Fibroblast of upper back skin (primary cell): ENCODE measurements at places on chromosomes 6 and 20.

- DNase-seq: peak; percentile 87
These were observed 130.1 kb upstream of the DST start for GRCh38 chr6:56772737-56773184.

DNA sequence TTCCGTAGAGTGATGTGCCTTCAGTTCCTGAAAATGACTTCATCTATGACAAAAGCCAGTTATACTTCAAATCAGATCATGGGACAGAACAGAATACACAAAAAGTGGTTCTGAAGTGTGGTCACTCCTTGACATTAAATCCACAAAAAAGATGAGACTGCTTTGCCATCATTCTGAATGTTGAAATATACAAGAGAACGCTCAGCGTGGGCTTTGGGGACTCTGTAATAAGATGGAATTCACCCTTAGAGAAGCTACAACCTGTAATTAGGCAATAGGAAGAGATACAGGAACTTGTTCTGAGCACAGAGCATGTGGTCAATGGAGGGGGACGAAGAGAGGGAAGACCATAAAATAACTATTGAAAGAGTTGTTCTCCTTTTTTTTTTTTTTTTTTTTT, 184.3 kb downstream of the CARMIL1 start:
- no peak for DNase-seq

DNA sequence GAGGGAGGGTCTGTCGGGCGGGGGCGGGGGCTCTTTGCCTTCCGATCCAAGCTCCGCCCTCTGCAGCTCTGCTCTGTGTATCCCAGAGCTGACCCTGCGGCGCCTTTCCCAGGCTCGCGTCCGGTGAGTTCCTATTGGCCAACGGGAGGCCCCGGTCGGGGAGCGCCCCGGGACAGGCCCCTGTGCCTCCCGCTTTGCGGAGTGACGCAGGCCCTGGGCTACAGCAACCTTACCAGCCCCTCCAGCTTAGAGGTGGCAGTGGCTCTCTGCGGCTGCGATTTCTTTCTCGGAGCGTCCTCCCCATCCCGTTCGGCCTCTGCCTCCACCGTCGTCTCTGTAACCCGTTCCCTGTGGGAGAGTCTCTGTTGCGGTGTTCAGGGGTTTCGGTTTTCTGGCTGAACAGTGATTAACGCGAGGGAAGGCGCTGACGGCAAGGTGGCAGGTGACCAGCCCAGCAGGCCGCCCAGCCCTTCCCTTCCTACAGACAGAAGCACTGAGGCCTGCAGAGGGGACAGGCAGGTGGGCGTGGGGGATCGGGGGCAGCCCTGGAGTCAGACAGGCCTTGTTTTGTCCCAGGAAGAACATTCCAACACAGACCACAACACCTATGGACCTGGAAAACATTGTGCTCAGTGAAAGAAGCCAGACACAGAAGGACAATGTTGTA, 18.1 kb upstream of the CEBPB start:
- peak; percentile 53 for DNase-seq

DNA sequence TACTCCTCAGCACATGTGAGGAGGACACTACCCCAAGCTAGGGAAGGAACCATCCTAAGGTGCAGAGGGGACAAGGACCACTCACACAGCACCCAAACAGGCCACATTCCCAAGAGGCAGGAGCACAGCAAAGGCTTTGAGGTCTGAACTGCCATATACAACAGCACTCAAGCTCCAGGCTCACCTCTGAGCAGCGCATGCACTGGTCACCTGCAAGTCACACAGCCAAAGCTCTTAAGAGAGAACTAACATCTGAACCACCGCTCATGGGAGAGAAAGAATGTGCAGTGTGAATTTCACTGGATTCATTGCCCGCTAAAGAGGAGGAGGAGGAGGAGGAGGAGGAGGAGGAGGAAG, 31.0 kb downstream of the NPEPL1 start:
- no peak for DNase-seq

DNA sequence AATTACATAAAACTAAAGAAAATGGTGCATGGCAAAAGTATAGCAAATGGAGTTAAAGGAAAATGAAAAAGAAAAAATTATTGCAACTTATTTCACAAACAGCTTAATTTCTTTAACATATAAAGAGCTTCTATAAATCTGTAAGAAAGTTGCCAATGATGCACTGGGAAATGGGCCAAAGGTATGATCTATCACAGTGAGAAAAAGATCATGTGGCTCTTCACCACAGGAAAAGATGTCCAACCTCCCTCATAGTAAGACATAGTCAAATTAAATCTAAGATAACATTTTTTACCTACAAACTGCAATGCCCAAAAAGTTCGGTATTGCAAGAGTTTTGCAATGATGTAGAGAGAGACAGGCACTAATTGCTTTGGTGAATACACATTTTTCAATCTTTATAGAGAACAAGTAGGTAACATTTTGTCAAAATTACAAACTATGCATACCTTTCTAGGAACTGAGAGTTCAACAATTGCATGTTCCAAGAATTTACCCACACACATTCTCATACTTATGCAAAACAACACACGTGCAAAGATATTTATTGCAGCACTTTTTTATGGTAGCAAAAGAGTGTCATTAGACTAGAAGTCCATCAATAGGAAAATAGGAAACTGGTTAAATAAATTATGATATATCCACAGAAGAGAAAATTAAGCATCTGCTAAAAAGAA, 372.6 kb downstream of the QKI start:
- DNase-seq: peak; percentile 36

GRCh38 chr6:167030222-167031072, 31.2 kb downstream of the CEP43 start:
- no peak for DNase-seq

DNA sequence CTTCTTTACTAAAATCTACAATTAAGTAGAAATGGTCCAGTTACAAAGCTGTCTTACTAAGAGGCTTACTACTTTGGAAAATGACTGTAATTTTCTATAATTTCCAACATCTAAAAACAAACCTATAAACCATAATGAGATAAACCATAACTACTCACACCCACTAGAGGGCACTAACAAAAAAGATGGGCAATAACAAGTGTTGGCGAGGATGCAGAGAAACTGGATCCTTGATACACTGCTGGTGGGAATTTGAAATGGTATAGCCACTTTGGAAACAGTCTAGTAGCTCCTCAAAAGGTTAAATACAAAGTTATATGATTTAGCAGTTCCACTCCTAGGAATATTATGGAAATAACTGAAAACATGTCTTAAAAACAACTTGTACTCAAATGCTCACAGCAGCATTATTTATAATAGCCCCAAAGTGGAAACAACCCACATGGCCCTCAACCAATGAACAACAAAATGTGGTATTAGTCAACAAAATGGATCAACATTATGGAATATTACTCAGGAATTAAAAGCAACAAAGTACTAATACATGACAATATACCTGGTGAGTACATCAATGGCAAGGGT, 50.6 kb downstream of the GJA10 start:
- no peak for DNase-seq

DNA sequence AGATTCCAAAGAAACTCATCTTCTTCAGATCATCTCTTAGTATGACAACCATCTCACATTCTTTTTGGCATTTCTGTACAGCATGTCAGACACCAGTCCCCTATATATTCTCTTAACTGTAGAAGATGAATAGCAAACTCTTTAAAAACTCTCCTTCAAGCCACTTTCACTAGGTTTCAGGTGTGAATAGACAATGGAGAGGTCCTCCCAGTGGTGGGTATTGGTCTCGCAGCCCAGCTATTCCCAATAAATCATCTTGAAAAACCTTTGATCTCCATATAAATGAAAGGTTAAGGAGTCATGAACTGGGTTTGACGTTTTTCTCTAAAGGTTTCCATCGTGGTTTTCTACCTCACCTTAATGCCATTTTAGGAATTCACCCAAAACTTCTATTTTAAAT, 180.0 kb downstream of the GJA1 start:
- DNase-seq: no peak

DNA sequence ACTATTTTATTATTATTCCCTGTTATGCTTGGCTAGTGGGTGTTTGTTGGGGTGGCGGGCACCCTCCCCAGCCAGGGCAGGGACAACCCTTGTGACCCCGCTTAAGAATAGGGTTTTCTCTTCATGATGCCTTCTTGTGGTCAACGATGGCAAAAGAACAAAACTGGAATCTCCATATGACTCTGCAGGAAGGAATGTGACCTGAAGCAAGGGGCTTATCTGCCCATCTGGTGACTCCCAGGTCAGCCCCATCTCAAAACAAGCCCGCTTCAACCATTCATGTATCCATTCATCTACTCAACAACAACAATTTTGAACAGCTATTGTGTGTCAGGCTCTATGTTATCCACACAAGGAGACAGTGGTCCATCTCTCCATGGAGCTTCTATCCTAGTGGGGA, 30.9 kb upstream of the TGM6 start:
- peak; percentile 2 for DNase-seq

GRCh38 chr6:107524626-107525025, 34.7 kb downstream of the SOBP start:
- no peak for DNase-seq

- DNase-seq: peak; percentile 10
These were observed 381.1 kb upstream of the ZFP64 start for GRCh38 chr20:52572687-52573086.

DNA sequence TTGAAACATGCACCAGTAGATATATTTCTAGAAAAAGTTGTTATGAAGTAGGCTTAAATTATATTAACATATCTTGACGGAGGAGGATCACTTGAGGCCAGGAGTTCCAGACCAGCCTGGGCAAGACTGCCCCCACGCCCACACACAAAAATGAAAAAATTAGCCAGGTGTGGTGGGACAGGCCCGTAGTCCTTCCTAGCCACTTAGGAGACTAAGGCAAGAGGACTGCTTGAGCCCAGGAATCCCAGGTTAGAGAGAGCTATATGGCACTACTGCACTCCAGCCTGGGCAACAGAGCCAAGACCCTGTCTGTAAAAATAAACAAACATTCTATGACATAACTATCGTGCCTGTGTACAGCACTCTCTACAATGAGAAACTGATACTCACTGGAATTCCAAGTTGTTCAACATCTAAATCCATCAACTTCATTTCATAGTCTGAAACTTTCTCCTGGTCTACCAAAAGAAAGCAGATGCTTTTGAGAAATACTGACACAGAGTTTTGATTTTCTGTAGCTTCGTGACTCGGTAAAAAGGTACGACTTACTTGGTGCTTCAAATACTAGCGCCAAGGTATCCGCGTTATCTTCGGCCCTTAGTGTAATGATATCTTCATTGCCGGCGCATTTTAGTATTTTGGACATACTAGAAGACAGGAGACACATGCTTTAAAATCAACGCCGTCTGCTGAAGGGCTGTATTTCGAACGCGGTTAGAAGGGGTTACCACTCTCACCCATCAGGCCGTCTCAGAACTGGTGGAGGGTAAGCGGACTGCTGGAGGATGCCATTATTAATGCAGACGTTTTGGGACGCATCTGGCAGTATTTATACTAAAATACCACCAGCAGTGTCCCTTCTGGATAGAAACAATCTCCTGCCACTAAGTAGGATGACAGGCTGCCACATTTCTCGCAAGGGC, 1.3 kb downstream of the PCNA start:
- DNase-seq: no peak

DNA sequence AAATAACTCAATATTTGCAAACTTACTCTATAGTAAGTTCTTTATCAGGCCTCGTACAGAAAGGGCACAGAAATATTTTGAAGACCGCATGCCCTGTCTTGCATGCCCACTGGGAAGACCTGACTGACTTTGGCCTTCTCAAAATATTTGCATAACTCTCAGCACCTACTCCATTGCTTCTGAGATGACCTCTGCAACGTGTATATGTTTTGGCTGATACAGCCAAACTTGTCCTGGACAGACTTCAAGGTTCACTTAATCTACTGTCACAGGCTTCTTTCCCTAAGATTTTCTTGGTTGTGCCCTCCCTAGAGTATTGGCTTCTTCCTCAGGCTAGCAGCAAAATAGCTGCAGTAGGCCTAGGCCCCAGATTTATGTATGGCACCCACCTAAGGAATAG, 21.5 kb upstream of the SERINC3 start:
- DNase-seq: no peak

DNA sequence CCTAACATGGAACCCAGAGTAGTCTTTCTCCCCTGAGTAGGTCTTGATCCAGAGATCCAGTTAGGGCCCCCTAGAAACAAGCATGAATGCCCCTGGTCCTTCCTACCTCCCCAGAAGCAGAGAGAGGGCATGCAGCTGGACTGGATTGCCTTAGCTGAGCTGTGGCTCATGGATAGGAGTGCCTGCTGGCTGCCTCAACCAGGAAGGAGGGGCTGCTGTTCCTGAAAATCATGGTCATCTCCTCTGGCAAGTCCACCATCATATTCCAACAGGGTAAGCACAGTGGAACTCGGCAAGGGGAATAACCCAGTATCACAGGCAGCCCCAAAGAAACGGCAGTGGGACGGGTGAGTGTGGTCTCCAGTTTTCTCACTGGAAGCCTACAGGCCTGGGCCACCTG, 53.1 kb upstream of the ENTPD6 start:
- DNase-seq: no peak

GRCh38 chr6:46891252-46891795, 30.4 kb downstream of the ADGRF5 start:
- no peak for DNase-seq
